Thymus (tissue), 14 donors: ENCODE measurements at places on chromosomes 13 and 19.

DNA sequence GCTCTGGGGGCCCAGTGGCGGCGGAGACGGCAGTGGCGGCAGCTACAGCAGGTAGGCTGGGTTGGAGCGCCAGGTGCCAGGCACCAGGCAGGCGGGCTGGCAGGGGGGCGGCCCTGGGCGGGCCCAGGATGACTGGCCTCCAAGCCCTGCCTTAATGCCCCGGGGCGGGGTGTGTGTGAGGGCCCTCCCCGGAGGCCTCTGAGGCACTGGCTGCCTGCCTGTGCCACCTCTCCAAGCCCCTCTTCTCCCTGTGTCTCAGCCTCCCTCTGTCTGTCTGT is at the start of gene KLK11:
Gene KLK11, minus strand, starts transcription at position 63 of the 278 bp plus-strand sequence. CDS start 985 bp downstream, outside the sequence.
- DNase-seq = no peak

GRCh38 chr13:79648191-79648590 is 167.2 kb downstream of the NDFIP2 start:
- no peak for DNase-seq

DNA sequence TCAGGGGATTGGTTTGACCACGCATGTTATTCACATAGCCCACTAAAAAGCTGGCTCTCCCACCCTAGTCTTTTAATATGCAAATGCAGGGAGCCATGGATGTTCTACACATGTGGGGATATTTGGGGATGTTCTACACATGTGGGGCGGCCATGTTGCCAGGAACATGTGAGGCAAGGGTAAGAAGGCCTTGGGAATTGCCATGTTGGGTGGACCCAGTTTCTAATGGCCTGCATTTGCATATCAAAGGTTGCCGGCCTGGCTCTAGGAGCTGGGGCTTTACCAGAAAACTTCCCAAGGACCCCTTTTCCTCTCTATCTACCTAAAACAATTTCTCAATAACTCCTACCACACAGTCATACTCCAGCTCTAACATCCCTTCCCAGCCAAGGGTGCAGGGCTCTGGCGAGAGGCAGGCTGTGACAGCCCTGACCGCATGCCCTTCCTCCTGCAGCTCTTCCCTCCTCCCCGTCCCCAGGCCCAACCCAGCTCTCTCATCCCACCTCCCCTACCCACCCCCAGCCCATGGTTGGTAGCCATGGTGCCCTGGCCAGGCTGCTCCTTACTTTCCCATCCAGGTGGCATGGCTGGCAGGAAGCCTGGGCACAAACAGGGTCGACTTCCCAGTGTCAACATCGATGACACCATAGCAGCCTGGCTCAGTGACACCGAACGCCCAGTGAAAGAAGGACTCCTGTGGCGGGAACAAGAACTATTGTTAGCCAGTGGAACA is 11.0 kb downstream of the PEPD start:
- DNase-seq = no peak

- peak; percentile 24 for DNase-seq
Observed at GRCh38 chr19:5170329-5170745, 170.3 kb downstream of the PTPRS start.

DNA sequence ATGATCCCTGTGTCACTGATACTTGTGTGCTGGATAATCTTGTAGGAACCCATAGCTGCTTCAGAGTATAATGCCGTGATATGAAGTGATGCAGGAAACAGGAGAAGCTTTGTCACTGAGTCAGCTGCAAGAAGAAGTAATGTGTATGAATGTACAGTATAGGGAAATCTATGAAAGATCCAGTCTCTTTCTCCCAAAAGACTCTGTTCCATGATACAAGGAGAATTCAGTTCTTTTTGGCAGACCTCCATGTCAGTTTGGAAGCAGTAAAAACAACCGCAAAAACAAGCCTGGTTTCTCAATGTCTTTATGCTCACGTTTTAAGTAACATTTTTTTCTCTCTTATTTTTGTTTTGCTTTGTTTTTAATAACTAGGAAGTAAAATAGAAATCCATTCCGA is 33.9 kb downstream of the PCDH17 start:
- DNase-seq = no peak

DNA sequence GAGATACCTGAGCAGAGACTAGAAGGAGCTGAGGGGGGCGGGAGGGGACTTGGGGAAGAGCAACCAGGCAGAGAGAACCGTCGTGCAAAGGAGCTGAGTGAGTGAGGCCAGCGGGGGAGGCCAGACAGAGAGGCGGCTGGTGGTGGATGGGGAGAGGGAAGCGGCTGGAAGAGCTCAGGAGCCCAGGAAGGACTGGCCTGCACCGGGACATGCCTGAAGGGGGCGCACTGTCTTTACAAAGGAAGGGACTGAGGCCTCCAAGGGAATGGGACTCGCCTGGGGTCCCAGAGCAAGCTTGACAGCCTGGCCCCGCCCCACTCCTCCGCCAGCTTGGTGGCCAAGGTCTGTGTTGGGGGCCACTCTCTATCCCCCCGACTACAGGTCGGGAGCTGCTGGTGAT is 14.9 kb downstream of the ONECUT3 start:
- DNase-seq = no peak

- no peak for DNase-seq
Observed at GRCh38 chr13:64289702-64290101, 2874.1 kb upstream of the PCDH20 start.
